ENCODE measurements at places on chromosomes 13 and 19.

- no peak for DNase-seq
Measured at GRCh38 chr19:12880551-12881171, 588 bp downstream of the DNASE2 start.

DNA sequence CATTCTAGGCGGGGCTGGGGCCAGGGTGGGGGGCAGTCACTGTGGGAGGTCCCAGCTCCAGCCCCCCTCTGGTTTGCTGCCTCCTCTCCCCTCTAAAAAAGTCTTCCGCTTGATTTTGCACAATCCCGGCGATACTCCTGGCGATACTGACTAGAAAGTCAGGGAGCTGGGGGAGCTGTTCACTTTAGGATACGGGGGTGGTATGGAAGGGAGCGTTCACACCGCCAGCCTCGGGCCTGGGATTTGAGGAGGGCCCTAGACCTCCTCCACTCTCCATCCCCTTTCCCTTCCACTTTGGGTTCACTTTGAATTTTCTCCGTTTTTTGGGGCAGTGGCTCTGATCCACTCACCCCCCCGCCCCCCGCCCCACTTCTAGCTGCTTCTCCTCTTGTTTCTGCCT is 35.0 kb downstream of the KEAP1 start:
- no peak for DNase-seq

DNA sequence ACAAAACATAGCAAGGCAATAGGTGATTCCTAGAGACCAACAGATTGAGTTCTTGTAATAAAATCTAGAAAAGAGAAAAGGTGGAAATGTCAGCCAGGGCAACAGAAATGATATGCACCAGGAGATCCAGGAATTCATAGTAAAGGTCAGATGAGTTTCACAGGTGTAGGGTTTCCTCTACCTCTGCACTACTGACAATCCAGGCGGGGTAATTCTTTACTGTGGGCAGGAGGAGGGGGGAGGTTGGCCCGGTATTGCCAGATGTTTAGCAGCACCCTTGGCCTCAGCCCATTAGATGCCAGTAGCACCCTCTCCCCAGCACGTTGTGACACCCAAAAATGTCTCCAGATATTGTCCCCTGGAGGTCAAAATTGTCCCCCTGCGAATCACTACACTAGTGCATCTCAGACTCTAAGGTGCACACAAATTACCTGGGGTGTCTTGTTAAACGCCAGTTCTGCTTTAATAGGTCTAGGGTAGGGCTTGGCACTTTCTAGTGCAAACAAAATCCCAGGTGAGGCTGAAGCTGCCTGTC is 3.5 kb upstream of the UBAC2 start:
- DNase-seq = no peak

DNA sequence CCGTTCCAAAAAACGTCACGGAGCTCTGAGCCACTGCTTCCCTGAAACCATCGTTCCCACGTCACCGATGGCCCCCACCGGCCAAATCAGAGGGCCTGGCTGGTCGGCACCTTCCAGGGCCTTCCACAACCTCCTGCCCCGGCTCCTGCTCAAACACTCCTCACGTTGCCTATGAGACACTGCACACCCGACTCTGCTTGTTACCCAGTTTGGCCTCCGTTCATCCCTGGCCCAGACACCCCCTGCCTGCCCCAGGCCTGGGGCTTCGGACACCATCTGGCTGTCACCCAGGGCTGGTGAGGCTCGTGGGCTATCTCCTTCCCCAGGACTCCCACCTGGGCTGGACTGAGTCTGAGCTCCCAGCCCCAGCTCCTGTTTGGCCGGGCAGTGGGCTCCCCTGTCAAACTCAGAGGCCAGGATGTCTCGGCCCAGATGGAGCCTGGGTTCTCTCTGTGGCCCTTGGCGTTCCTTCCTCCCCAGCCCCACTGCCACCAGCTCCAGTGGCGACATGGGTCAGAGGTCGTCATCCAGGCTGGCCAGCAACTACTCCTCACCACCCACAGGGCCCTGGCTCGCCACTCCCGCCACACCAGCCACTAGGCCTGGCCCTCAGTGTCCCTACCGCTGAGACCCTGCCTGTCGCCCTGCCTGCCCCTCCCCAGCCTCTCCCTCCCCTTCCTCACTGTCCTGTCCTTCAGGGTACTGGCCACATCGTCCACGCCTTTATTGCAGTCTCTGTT is 17.7 kb downstream of the CERS1 start:
- no peak for DNase-seq

DNA sequence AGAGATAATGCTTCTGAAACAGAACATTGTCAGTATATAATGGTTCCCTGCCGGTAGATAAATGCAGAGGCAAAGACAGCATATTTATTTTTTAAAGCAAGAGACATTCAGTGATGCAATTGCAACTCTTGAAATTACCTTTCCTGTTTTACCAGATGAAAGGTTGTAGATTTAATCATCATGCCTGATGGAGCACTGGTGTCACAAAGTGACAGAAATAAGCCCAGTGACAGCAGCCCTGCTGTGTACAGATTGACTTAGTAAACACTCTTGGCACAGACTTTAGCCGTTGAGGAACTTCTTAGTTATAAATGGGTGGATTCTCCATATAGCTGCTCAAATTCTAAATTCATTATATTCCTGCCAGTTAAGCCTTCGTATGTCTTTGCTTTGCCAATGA is 172.5 kb downstream of the ITGBL1 start:
- no peak for DNase-seq

DNA sequence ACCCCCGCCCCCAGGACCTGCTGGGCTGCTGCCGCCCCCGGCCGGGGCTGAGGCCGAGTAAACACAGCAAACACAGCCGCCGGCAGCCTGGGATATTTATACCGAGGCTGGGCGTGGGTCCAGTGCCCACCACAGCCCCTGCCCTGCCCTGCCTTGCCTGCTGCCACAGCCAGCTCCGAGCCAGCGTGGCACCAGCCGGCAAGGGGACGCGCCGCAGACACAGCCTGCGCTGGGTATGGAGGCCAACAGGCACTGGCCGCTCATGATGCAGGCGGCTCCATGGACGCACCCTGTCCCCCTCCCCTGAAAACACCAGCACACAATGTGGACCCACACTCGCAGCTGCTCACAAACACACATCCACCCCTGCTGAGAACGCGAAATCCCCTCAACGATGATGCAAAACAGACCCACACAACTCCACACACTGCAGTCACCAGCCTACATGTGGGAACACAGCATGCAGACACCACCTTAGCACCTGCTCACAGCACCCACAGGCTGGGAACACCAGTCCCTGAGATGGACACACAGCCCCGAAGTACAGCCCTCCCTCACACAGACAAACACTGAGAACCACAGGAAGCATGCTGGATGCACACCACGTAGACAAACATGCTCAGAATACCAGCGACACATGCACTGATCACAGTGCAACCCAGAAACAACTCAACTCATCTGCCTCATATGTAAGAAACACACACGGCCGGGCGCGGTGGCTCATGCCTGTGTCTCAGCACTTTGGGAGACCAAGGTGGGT is 16.2 kb downstream of the CCDC97 start:
- DNase-seq = no peak

GRCh38 chr13:52862358-52863206 is 14.1 kb upstream of the PCDH8 start:
- DNase-seq = no peak
